Eye (tissue), 1 donor: ENCODE measurements at places on chromosomes 3 and 15.

DNA sequence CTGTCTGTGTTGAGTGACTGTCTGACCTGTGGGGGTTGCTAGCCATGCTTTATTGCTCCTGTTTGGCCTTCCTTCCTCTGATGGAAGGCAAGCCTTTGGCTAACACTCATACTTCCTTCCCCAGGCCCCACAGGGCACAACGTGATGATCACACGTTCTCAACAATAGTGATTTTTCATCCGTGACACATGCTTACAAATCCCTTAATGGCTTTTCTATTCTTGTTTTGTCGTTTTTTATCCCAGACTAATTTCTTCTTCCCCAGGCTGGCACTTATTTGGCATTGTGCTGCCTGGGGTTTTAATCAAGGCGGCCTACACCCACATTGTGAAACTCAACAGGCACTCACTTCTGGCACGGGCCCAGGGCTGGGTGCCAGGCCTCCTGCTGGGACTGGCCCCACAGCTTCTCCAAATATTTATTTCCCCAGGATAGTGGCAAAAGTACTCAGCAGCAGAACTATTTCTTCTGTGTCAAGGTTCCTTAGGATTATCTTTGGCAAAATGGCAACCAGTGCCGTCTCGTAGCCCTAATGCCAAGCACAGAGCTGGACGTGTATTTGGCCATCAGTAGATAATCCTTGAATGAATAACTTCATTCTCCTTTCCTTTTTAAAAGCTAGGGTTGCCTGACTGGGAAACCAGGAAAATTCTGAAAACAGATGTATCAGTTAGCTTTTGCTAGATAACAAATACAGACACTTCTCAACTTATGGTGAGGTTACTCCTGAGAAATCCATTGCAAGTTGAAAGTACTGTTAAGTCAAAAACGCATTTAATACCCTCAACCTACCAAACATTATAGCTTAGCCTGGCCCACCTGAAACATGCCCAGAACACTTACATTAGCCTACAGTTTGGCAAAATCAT is 30.6 kb downstream of the CMTM7 start:
- DNase-seq = no peak

GRCh38 chr3:125141596-125142419 is 70.7 kb downstream of the SLC12A8 start:
- DNase-seq = peak; percentile 84

DNA sequence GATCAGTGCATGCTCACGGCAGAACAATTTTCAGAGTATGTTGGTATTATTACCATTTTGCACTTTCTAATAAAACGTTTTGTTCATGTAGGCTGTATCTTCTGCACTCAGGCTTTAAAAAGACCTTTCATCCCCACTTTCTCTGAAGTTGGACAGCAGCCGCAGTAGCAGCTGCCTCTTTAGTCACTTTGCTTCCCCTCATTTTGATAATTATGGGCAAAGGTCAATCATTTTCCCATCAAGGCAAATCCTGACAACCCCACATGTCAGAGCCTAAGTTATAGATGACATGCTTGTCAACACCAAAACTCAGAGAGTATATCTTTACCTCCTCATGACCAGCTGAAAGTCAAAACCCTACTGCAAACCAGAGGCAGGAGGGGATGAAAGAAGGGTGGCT is 99.7 kb downstream of the ROBO2 start:
- peak; percentile 51 for DNase-seq

- no peak for DNase-seq
Measured at GRCh38 chr3:23264413-23264812, 61.3 kb downstream of the UBE2E2 start.

DNA sequence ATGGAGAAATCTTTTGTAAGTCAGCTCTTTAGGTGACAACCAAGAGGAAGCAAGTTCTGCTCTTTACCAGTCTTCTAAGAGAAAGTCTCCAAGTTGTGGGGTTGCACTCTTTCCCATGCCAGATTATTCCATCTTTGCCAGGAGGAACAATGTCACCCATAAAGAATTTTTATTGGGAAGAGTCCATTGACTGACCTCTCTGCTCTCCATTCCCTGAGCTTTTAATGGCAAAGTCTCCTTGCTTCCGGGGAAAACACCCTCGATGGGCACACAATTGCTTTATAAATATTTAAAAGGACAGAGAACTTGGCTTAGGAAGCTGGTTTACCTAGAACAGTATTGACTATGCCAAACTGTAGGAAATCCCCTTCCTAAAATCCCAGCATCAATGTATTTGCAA is 19.9 kb upstream of the UBE2E1 start:
- DNase-seq = no peak

DNA sequence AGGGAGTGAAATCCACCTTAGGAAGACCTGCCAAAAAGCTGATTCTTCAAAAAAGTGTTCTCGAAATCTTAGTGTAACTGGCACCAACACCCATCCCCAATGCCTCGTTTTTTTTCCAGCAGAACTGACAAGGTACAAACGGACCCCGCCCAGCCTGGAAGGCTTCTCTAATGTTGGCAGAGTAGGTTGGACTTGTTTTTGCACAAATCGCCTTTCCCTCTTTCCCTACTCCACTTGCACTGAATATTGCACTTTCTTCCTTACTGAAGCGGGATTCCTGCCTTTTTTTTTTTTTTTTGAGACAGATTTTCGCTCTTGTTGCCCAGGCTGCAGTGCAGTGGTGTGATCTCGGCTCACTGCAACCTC is 544 bp upstream of the TIMMDC1 start:
- DNase-seq = peak; percentile 64

GRCh38 chr3:134802428-134803050 is 7.5 kb downstream of the EPHB1 start:
- DNase-seq = no peak

GRCh38 chr3:9071936-9072666 is 108.8 kb upstream of the RAD18 start:
- no peak for DNase-seq

DNA sequence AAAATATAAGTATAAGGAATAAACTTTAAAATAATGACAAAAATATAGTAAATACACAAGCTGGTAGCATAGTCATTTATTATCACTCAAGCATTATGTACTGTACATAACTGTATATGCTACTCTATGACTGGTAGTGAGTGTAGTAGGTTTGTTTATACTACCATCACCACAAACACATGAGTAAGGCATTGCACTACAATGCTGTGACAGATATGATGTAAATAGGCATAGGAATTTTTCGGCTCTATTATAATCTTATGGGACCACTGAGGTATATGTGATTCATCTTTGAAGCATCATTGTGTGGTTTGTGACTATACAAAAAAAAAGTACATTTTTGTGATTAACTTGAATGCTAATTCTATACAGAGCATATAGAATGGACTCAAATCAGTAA is 35.3 kb upstream of the FBN1 start:
- DNase-seq = no peak

DNA sequence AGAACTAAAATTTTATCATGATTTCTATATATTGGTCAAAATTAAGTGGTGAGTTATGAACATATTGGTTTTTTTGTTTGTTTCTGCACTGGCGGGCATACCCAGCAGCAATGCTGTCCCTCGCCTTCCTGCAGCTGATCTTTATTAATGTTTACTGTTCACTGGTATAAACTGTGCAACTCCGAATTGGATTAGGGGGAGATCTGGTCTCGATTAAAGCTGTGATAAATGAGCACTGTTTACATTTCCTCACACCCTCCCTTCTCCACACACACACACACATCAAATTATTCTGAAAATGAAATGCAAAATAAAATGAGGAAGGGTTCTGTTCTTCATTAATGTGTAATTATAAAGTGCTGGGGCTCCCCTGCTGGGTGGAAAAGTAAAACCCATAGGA is 48.5 kb upstream of the DAZL start:
- peak; percentile 15 for DNase-seq

DNA sequence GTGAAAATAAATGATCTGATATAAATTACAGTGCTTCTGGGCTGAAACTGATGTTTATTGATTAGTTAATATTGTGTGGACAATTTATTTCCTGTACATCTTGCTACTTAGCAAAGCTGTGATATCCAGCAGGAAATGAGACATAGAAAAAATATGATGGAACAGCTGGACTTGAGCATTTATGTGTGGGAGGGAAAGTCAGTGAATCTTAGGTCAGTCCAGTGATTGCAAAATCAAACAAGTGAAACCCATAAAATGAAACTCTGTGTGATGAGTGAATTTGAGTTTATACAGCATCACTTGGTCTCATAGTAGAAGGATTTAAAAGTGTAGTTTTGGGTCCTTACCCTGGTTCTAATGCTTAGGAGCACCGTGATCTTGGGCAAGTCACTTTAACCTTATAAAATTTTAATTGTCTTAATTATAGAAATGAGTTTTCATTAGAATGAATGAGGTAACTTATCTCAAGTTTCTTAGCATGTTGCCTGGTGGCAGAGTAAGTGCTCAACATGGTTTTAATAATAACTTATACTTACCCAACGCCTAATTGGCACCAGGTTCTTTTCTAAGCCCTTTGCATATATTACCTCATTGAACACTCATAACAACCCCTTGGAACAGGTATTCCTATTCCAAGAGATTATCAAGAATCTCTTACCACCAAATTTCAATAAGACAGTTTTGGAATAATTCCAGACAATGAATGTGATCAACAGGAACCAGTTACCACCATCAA is 194.6 kb downstream of the ADAMTSL3 start:
- DNase-seq = no peak

- no peak for DNase-seq
Measured at GRCh38 chr15:64125978-64126377, 25.6 kb upstream of the SNX22 start.

- no peak for DNase-seq
Measured at GRCh38 chr15:38650936-38651327, 86.3 kb upstream of the RASGRP1 start.

DNA sequence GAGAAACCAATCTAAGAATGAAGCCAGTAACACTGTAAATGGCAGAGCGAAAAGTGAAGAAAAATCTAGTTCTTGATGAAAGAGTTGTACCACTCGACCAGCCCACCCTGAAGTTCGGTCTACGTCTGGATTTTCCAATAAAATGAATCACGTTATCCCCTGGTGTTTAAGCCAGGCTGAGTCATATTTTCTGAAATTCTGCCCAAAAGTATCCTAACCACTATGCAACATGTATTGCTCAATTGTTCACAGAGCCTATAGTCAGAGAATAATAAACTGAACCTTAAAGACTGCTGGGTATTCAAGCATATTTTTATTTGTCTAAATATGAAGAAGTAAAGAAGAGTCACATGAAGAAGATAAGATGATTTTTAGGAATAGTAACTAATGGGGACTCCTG is 245.7 kb downstream of the FGF12 start:
- DNase-seq = no peak

DNA sequence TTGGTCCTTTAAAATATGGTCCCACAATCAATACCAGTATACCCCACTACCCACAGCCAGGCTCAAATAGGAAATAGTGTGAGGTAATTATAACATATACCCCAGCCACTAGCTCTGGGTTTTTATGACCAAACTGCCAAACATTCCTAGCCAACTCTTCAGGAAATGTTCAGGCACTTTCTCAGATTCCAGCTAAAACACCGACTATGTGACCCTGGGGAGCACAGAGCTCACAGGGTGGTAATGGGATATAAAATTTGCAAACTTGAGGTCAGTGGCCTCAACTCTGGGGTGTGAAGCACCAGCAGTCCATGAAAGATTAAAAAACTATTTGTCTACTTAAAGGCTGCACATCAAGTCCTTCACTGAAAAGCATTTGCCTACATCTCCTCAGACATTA is 12.9 kb downstream of the FBN1 start:
- no peak for DNase-seq

DNA sequence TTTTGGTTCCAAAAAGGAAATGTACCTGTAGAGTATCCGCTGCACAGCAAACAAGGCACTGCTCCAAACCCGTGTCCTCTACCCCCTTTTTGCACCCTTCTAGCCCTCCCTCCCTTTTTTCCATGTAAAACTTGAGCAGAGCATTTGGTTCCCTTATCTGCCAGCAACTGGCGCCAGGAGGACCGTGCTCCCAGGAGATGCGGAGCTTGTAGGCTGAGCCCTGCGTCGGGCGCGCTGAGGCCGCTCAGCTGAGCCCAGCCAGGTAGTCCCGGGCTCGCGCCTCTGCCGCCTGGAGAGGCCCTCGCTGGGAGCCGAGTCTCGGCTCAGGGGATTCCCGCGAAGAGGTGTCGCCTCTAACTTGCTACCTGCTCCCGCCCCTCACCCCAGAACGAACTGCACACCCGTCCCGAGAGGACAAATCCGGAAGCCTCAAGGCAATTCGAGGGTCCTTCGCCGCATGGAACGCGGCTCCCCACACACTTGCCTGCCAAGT is 575 bp downstream of the TRPM7 start:
- no peak for DNase-seq

- no peak for DNase-seq
Measured at GRCh38 chr3:10845839-10846656, 30.0 kb downstream of the SLC6A11 start.

DNA sequence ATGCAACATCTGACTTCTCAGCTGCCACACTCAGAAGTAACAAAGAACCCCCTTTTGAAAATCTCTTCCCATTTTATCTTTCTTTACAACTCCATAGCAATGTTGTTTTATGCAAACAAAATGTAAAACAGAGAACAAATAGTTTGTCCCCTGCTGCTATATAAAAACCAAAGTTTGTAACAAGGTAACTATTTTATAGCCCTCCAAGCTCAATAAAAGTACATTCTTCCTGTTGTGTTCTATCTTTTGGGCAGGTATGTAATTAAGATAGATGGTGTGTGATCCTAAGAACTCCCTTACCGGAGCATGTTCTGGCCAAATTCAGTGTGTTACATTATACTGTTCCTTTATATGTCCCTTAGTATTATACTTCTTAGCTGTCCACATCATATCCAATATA is 12.6 kb upstream of the CGNL1 start:
- DNase-seq = no peak

DNA sequence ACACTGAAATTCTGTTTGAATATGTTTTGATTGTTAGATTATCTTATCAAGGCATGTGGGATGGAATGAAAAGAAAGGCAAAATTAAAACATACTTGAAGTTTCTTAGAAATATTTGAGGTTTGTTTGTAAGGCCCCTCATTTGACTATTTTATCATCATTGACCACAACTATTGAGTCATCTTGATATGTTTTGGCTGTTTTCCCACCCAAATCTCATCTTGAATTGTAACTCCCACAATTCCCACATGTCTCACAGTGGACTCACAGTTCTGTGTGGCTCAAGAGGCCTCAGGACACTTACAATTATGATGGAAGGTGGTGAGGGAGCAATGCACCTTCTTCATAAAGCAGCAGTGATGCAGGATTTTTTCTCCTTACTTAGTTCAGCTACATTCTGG is 917.1 kb downstream of the PLOD2 start:
- DNase-seq = no peak

DNA sequence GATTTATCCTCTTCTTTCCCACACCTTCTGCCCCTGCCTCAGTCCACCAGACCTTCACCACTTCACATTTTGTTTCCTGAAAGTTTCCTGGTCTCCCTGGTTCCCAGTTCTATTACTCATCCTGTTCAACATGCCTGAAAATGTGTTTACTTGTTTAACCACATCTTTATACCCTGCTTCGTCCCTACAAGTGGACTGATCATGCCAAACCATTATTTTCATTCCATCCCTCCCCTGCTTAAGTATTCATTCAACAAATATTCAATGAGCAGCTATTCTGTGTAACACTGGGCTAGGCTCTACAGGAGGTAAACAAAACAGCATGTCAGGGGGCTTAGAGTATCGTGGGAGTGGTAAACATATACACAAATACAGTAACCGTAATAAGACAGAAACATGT is 5.5 kb downstream of the MYO5A start:
- DNase-seq = no peak

- no peak for DNase-seq
Measured at GRCh38 chr3:131568460-131568859, 65.7 kb upstream of the MRPL3 start.
